Naive thymus-derived CD8-positive, alpha-beta T cell (primary cell): ENCODE measurements at places on chromosomes 1 and 21.

DNA sequence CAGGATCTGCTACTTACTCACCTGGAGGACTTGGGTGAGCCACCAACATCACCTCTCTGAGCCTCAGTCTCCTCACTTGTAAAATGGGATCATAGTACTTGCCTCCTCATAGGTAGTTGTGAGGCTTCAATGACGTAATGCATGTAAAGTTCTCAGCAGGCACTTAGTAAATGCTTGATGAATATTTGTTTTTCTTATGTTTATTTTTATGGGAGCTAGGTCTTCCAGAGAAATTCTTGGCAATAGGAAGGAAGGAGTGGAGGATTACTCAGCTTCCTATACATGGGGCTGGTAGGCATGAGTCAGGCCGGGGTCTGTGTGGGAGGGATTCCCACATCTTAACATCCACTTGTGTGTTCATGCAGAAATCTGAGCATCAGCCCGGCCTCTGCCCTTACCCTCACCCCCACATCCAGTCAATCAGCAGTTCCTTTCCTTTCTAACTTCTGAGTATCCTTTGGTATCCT, 95.4 kb upstream of the USP24 start:
- no peak for DNase-seq

DNA sequence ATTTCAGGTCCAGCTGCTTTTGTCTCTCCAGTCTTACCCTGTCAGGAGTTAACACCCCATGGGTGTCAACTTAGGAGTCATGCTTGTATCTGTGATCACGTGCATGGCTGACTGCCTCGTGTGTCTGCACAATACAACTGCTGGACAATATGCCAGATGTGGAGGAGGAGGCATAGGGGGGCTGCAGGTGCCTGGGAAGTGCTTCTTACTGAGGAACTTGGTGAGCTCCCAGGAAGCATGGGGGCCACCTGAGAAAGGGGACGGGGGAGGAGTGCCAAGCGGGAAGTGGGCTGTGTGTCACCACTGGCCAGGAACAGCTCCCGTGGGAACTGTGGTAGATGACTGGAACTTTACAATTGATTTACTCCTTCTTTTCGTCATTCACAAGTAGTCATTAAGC, 9.5 kb downstream of the RHEX start:
- DNase-seq = no peak

DNA sequence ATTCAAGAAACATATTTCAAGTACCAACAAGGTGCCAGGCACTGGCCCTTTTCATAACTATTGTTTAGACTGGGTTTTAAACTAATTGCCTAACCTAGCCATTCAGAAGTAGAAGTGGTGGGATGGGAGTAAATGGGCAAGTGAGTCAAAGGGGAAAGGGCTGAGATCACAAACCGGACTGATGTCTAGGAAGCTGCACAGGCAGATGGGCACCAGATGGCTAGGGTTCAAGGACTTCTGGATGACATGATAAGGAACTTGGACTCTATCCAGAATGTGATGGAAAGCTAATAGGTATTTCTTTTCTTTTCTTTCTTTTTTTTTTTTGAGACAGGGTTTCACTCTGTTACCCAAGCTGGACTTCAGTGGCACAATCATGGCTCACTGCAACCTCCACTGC, 46.6 kb downstream of the LYST start:
- DNase-seq = no peak

GRCh38 chr1:36118447-36119204, 6.4 kb downstream of the COL8A2 start:
- no peak for DNase-seq

- DNase-seq = no peak
Observed at GRCh38 chr1:182215764-182216163, 154.3 kb upstream of the ZNF648 start.

- DNase-seq = no peak
Observed at GRCh38 chr1:224739997-224740684, 124.0 kb downstream of the CNIH3 start.
